ENCODE measurements at places on chromosomes 3 and 15. TPM values are rescaled to one million over a fixed set of nuclear protein-coding genes. Genes with fewer than 3 reads are reported as not detected.
A peak's percentile ranks its signal among the peaks of the same experiment; 100 is the strongest.

NOX5 gene
- total RNA-seq, result not detected

GBE1 gene
- 24.4 TPM for total RNA-seq

SPTSSB gene
- not detected for total RNA-seq

DPPA2 gene
- not detected for total RNA-seq

NT5DC2 gene
- 110 TPM for total RNA-seq

DNA sequence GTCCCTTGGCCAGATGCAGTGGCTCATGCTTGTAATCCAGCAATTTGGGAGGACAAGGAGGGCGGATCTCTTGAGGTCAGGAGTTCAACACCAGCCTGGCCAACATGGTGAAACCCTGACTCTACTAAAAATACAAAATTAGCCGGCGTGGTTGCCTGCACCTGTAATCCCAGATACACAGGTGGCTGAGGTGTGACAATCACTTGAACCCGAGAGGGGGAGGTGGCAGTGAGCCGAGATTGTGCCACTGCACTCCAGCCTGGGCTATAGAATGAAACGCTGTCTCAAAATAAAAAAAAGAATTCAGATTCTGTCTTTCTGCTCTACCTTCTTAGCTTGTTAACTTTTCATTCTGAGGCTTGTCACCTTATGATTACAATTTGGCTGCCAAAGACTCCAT lies 22.1 kb downstream of the MYO5A start:
- peak; percentile 24 for DNase-seq

DNA sequence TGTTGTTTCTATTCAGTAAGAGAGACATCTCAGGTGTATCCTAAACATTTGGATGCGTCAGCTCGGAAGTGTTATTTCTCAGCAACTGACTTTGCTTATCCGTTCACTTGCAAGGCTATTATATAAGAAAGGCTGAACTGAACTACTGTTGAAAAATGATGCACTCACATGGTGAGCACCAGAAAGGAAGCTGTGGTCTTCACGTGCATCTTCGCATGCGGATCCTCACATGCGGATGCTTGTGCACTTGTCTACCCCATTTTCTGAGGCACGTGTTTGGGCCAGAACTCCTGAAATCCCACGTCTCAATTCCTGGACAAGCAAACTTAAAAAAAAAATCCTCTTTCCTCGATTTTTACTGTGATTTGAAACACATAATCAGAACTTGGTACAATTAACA lies 63.2 kb downstream of the PDZRN3 start:
- DNase-seq, result no peak

- no peak for DNase-seq
These were observed 16.9 kb downstream of the TMEM43 start for GRCh38 chr3:14141602-14142341.

- no peak for DNase-seq
These were observed 151.8 kb downstream of the SYNPR start for GRCh38 chr3:63429905-63430304.

DNA sequence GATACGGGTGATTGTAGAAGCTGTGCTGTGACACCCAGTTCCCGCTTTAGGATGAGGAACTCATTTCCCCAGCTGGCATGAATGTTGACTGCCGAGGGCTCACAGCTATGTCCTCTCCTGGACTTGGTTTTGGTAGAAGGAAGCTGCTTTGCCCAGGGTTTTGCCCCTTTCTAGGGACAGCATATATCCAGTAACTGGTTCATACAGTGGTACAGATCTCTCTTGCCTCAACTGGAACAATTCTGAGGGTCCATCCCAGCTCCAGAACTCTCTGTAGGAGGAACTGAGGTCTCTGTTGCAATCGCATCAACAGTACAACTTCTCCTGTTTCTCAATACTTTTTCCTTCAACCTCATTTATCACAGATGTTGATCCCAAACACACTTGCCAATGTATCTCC lies 54.5 kb upstream of the FNDC3B start:
- no peak for DNase-seq

DNA sequence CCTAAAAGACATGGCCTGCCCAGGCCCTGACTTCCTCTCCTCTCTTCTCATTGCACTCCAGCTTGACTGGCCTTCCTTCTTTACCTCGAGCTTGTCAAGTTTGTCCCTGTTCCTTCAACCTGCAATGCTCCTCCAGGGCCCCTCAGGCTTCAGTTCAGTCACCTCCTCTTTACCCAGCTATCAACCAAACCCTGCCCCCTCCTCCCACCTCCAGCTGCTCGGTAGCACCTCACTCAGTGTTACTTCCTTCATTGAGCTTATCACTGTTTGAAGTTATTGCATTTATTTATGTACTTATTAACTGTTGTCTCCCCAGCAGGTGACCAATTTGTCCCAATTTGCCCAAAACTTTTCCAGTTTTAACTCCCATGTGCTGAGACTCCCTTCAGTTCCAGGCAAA lies 95.8 kb upstream of the UBE2E1 start:
- DNase-seq, result no peak

DNA sequence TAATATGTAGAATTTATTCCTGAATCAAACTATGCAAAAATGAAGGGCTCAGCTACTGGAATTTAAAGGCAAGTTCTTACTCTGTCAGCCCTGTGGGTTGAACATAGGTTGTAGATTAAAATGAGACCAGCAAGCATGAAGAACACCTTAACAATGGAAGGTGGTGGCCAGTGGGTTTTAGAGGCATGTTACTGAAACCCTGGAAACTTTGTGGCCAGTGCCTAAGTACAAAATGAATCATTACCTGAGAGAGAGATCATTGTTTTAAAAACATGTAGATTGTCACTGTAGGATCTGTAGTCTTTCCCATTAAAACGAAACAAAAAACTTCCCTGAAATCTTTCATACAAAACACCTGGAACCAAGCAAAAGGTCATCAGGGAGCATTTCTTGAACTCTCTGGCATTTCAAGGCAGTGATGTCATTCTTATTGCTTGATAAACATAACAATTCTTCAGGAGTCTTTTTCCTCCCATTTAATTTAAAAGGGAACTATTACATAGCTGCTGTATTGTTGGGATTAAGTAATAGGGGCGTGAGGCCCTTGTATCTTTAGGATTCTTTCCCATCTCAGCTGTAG lies 51.8 kb downstream of the TMEM108 start:
- no peak for DNase-seq

GRCh38 chr3:129975705-129976048 lies 1.2 kb downstream of the TRH start:
- no peak for DNase-seq

DNA sequence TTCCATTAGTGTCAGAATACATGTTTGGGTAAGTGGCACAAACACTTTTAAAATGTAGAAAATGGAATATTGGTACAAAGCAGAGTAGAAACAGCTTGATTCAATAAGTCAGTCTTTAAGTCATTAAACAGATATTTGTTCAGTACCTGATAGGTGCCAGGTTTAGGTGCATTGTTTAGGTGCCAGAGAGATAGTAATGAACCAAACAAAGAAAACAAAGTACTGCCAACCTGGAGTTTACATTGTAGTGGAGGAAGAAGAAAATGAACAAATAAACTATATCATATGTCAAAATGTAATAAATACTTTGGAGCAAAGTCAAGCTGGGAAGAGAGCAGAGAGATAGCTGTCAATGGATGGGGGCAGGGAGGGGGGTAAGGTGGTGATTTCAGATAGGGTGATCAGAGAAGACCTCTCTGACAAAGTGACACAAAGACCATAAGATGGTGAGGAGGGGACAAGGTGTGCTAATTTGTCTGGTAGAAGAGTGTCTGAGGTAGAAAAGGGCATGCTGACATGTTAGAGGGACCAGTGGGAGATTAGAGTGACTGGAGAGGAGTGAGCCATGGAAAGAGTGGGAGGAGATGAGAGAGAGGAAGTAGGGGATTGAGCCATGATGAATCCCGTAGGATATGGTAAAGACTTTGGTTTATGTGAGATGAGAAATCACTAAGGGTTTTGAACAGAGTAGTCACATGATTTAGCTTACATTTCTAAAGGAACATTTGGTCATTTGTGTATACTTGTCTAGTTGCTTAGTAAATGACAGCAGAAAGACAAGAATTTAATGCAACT lies 128.2 kb downstream of the UBE2E2 start:
- DNase-seq, result no peak

DNA sequence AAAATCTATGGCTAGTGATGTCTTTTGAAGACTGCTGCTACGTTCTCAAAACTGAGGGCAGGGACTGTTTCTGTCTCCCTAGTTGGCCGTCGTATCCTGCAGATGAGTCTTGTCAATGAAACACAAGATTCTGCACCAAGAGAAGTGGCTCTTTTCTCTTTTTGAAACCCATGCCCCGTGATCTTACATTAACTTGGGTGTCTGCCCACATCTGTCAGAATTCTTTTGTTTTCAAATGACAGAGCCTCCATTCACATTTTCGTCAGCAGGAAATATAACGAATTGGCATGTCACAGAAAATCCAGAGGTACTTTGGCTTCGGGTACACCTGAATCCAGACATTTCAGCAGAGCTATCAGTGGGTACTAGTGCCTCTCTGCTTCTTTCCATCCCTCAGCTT lies 331.3 kb upstream of the PROK2 start:
- DNase-seq, result no peak

DNA sequence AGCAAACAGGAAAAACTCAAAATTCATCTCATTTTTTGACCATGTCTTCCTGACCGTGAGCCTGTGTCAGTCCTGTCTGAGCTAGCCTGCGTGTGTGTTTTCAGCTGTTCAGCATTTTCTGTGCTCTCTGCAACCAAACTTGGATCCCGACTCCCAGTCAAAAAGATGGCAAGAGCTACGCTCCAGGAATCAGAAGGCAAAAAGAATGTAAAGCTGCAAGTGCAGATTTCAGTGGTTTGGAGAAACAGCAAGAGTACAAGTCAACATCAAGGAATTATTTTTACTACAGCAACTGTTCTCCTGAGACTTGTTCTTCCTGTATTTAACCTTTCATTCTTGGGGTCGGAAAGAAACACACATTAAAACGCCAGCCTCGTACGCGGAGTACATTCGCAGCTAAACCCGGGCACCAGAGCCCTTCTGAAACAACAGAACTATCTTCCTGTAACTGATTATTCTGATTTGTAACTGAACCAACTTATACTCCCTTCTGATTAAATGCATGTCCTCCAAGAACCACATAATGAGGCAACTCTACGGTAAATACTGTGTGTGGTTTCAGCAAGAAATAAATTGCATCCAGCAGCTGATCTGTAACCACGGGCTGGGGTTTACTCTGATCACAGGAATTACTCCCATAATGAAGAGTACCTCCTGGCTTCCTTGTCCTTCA lies 107.4 kb downstream of the LRIG1 start:
- DNase-seq, result no peak
